CD4-positive, alpha-beta T cell treated with Interleukin-17A for 4 hours (primary cell): ENCODE measurements at places on chromosomes 7 and 10.

- no peak for DNase-seq
Measured at GRCh38 chr10:118012952-118013525, 33.7 kb downstream of the RAB11FIP2 start.

DNA sequence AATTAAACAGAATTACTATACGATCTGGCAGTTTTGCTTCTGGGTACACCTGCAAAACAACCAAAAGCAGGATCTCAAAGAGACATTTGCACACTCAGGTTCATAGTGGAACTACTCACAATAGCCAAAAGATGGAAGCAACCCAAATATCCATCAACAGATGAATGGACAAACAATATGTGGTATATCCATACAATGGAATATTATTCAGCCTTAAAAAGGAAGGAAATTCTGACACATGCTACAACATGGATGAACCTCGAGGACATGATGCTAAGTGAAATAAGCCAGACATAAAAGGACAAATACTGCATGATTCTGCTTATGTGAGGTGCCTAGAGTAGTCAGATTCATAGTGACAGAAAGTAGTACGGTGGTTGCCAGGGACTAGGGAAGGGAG, 330.7 kb downstream of the PLXNA4 start:
- no peak for DNase-seq

DNA sequence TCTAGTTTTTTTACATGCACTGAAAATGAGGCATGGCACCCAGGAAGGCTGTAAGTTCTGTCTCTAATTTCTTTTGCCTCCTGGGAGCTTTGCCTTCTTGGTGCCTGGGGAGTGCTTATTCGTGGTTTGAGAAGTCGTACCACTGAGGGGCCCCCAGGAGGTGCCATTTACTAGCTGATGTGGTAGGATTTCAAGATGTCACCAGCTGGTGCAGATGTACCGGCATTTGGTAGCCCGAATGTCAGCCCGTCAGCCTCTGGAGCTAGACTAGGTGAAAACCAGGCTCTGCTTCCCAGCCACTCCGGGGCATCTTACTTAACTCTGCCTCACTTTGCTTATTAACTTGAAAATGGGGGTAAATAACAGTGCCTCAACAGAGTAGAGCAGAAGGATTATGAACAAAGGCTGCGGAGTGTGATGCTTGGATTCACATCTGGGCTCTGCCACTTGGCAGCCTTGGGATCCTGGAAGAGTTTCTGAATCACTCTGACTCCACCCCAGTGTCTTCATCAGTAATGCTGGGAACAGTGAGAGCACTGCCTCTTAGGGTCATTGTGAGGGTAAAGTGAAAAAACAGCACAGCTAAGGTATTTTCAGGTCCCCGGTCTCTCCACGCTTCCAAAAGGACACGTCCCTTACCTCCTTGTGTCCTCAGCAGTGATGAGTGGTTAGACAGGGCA, 31.4 kb upstream of the BTBD16 start:
- DNase-seq = no peak

DNA sequence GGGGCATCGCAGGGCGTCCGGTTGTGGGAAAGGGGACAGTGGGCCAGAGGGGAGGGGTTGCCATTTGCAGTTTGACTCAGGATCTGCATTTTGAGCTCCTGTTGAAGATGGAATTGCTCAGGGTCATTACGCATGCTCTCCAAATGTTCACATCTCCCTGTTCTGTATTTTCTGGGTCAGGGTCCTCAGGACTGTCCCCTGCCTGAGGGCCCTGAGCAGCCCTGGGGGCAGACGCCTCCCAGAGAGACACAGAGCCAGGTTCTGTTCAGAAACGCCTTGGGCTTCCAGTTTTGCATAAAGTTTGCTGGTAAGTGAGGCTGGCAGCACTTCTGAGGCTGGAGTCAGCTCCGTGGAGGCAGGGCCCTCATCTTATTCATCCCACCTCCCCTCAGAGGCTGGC, 34.1 kb upstream of the NUB1 start:
- no peak for DNase-seq

DNA sequence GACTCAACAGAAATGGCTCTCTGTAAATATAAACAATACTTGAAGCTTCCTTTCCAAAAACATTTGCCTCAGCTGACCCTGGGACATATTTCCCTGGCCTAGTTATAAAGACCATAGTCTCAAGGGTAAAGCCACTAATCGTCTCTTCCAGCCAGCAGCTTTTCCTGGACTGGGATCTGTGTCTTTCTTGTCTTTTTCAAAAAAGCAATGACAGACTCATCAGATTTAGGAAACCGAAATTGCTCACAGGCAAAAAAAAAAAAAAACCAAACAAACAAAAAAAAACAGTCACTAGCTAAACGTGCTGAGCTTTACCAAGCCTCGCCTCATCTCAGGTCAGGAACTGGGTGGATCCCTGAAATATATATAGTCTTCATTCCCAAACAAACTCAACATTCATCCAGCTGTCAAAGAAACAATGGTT, 23.5 kb downstream of the STN1 start:
- DNase-seq = no peak

DNA sequence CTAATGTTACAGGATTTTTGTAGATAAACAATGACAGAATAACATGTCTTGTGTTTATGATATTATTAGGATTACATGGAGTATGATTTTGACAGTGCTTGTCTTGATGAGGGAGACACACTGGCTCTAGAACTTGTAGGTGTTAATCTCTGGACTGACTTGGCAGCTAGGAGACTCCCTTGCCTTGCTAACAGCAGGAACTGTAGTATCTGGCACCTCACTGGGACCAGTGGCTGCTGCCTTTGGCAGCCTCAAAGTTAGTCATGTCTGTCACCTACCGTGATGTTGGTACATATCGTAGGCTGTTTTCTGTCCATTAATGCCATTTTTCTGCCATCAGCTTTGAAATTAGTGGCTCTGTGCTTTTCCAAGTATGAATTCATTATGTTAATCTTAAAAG, 261.5 kb downstream of the CDK14 start:
- DNase-seq = no peak

- no peak for DNase-seq
Measured at GRCh38 chr10:129695671-129696070, 228.6 kb downstream of the MGMT start.

DNA sequence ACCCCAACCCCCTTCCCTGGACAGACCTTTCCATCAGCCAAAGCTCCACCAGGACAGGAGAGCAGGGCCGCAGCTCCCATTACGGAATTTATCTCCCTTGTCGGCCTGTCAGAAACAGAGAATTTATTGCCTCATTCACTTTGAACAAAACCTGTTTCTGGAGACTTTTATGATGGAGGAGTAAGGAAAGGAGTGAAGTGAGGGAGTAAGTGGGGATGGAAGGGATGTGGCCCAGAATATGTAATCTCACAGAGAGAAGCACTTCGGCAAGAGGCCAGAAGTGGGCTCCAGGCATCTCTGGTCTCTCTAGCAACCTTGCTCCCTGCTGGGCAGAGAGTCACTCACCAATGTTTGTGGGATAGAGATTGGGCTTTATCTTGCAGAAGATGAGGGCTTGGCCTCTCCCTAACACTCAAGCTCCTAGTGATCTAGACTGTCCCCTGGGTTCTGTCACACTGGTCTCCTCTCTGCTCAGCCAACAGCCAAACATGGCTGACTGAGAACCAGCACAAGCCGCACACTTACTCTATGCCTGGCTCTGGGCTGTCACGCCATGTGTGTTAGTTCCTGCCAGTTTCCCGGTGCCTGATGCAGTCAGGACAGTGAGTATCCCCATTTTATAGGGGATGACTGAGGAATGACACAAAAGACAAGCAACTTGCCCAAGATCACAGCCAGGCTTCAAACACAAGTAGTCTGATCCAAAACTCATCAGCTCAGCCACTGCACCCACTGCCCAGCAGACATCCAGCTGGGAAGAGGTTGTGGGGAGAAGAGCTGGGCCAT, 149.4 kb upstream of the ZMIZ1 start:
- no peak for DNase-seq

DNA sequence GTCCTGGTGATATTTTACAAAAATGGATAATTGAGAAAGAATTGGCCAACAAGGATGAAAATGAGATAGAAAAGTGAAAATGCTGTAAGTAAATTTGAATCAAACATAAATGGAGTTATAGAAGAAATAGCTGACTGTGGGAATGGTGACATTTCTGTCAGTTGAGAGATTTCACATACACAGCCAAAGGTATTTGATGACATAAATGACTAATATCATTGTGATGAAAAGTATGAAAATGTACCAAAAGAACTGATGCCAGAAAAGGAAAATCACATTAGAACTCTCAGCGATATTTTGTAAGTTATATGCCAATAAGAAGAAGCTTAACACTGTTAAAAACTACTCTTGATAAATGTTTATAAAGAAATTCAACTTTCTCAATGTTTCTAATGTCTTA, 54.9 kb downstream of the TFPI2 start:
- DNase-seq = no peak

GRCh38 chr7:15954671-15955354, 268.3 kb upstream of the MEOX2 start:
- no peak for DNase-seq

GRCh38 chr7:96266580-96266979, 55.3 kb downstream of the SLC25A13 start:
- DNase-seq = no peak

GRCh38 chr7:159086301-159086925, 58.3 kb downstream of the VIPR2 start:
- DNase-seq = no peak

DNA sequence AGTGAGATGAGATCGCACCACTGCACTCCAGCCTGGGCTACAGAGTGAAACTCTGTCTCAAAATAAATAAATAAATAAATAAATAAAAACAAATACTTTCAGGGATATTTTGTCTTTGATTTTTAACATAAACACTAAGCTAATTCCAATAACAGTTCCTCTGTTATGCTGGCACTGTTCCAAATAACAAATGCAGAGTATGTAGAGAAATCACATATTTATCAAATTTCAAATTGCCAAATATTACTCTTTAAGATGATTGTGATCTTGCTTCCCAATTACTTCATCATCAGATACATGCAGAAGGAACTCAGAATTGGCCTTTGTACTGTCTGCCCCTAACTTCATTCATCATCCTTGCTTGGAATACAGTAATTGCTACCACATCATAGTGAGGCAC, 19.7 kb downstream of the FAM24A start:
- DNase-seq = no peak
